ENCODE measurements at places on chromosomes 5 and 9. TPM values are rescaled to one million over a fixed set of nuclear protein-coding genes. Genes with fewer than 3 reads are reported as not detected.

- no peak for DNase-seq
Observed at GRCh38 chr5:52661903-52662595, 125.7 kb upstream of the ITGA1 start.

The ANKRD34B gene
- total RNA-seq: 0.19 TPM

DNA sequence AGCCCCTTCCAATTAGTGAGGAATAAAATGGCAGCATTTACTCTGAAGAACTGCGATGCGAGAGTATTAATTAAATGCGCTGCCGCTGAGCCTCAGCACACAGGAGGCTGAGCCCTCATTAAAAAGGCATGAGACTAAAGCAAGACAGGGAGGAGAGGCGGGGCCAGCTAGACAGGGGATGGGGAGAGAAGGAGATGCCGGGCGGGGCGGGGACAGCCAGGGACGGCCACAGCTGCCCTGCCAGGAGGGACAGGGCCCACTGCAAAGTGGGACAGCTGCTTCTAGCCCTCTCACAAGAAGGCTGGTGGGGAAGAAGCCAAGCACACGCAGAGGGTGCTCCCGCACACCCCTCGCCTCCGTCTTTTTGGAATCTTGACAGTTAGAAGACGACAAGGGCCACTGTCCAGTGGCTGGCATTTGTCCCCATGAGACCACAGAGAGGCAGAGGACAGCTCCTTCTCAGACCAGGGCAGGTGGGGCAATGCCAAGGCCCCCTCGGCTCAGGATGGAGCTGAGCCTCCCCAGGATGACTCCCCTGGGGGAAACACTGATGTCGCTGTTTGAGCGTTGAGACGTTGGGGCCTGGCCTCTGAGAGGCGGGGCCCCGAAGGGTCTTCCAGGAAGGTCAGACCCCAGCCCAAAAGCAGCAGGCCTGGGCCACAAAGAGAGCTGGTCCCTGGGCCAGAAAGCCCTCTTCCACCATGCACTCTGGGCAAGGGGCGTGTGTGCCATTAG lies 26.9 kb downstream of the ADAMTS2 start:
- DNase-seq: no peak

- DNase-seq: no peak
Observed at GRCh38 chr9:85061969-85062368, 392.4 kb downstream of the NTRK2 start.

GRCh38 chr5:757346-757930 lies 27.1 kb downstream of the ZDHHC11B start:
- peak; percentile 74 for DNase-seq

DNA sequence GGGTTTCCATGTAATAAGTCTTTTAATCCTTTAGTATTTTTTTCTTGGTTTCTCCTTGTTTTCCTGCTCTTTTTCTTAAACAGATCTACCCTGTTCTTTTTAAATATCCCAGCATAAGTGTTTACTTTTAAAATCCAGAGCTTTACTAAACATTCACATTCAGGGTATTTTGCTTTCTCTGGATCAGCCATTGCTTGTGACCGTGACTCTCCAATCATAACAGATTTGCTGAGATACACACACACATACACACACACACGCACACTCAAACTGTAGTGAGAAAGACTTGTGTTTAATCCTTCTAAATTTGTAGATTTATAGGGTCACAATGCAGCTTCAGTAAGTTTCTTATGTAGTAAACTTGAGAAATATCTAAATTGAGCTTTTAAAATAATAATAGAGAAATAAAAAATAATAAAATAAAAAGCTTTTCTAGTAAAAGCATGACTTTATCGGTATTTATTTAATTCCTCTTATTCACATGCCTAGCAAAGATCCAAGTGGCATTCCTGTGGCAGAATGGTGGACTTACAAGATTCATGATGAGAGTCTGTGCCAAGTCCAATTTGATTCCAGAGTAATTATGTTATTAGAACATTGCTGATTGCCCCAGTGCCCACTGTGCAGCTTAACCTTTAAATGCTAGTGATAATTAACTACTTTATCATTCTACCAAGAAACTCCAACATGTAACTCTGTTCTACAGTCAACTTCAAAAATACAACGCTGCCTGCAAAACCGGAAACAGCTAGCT lies 129.0 kb downstream of the TLE4 start:
- DNase-seq: no peak

The CARD19 gene
- total RNA-seq: 17.7 TPM

DNA sequence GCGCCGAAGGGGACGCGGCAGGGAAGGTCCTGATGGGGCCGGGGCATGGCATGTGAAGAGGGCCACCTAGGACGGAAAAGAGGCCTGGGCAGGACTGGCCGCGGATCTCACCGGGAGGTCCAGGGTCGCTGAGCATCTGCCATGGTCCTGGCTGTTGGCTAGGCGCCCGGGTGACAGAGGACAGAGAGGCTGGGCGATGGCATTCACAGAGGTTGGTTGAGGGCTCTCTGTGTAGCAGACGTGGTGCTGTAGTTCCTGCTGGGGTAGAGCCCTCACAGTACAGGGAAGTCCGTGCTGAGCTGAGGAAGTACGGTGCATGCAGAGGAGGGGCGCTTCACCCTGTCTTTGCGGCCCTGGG lies 427 bp downstream of the PCYOX1L start:
- no peak for DNase-seq

The TAF11L5 gene
- total RNA-seq: not detected

DNA sequence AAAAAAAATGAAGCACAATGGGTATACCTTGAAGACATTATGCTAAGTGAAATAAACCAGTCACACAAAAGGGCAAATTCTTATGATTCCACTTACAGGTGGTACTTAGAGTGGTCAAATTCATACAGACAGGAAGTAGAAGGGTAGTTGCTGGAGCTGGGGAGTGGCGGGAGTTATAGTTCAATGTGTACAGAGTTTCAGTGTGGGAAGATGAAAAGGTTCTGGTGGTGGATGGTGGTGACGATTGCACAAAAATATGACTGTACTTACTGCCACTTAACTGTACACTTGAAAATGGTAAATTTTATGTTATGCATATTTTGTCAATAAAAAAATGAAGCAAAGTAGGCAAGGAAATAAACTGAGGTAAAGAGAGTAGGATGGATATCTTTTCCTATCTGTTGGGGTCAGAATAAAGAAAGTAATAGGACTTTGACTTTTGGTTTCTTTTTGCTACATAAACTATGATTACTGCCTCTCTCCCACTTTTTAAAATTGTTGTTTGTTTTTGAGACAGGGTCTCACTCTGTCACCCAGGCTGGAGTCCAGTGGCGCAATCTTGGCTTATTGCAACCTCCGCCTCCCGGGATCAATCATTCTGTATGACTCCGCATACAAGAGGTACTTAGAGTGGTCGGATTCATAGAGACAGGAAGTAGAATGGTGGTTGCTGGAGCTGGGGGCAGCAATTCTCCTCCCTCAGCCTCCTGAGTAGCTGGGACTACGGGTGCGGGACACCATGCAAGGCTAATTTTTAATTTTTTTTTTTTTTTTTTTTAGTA lies 4.0 kb upstream of the PSAT1 start:
- DNase-seq: peak; percentile 31

The SLC45A2 gene
- 2.1 TPM for total RNA-seq

The TMEM171 gene
- 1.3 TPM for total RNA-seq

- DNase-seq: no peak
Observed at GRCh38 chr5:17444496-17444895, 53.5 kb upstream of the TAF11L2 start.

DNA sequence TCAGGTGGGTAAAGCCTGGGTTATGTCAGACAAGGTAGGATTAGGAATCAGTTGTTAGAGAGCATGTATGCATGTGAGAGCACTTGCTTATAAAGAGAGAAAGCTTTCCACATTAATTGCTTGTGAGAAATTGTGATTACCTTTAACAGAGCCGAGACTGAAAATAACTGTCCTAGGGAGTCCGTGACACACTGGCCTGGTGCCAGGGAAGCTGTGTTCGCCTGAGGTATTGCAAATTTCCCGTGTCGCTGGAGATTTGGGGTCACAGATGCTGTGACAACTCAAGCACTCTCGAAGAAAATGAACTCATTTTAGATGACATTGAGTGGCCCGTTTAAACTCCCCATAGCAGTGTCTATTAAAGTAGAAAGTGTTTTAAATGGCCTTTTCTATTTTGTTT lies 9.6 kb downstream of the SLC1A1 start:
- DNase-seq: no peak

The ZER1 gene
- 36.8 TPM for total RNA-seq

GRCh38 chr5:179776411-179776938 lies 17.3 kb upstream of the LTC4S start:
- no peak for DNase-seq

DNA sequence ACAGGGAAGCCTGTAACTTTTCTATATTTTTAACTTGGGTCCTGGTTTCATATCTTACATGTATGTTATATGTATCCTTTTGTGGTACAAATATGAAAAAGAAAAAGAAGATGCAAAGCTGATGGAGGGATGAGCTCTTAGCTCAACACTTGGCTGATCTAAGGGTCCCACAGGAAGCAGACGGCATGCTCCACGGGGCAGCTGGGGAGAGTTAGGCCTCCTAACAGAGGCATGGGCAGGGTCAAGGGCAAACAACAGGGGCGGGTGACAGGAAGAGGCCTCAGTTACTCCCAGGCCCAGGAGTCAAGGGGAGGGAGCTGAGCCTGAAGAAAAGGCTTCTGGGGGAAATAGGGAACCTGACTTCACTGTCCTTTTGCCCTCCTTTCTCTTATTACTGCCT lies 287.2 kb downstream of the ZSWIM6 start:
- DNase-seq: no peak

- no peak for DNase-seq
Observed at GRCh38 chr9:122263699-122264349, 816 bp downstream of the RBM18 start.

DNA sequence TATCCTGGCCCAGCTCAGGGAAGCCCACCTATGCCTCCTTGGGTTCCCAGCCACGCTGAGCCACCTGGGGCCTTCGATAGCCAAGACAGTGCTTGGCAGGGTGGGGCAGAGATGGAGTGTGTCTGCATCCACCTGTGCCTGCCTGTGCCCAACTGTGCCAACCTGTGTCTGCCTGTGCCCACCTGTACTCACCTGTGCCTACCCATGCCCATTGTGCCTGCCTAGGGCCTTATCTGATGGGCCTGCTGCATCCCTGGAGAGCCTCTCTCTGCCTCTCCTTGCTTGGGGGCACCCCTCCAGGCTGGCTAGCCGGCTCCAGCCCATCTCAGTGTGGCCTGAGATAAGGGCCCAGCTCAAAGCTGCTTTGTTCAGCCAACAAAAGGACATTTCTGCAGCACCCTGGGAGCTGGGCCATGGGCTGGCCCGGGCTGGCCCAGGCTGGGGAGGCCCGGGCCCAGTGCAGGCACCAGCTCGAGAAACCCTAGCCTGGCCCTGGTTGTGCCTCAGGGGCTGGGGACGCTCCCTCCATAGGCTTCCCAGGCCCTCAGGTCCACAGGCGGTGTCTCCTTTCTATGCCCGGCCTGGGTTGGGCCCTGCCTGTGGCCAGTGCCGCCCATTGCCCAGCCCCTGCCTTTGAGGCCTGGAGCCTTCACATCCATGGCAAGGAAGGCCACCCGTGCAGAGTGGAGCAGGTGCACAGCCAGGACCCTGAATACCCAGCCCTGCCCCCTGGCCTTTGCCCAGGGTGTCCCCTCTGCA lies 37.3 kb upstream of the NOTCH1 start:
- DNase-seq: no peak

The FOXI1 gene
- total RNA-seq: not detected

- no peak for DNase-seq
Observed at GRCh38 chr5:134124289-134125038, 10.0 kb downstream of the TCF7 start.

The GABBR2 gene
- total RNA-seq: 6.4 TPM

The PCDHB11 gene
- 3.3 TPM for total RNA-seq

DNA sequence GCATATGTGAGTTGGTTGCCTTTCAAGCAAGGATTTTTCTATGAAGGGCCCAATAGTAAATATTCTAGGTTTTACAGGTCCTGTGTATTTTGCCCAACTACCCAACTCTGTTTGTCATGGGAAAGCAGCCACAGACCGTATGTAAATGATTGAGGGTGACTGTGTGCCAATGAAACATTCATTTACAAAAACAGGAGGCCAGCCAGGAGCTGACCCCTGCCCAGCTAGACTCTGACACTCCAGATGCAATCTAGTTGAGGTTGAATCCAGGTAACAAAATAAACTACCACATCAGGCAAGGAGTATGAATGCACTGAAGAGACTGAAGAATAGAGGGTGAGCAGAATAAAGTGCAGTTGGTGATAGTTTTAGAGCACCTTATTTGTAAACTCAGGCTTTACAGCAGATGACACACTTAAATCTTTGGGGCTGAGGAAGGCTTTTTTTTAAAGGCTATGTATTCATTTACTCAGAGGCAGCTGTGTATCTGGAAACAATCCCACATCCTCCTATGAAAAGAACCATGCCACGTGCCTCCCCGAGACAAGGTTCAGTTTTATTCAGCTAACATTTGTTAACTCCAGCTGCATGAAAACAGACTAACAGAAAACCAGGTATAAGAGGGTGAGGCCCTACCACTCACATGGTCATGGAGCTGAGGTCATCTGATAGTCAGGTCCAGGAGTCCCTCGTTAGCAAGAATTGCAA lies 60.7 kb downstream of the SLC1A1 start:
- no peak for DNase-seq

The CD72 gene
- total RNA-seq: 1.5 TPM

GRCh38 chr5:154133591-154133990 lies 56.9 kb upstream of the GALNT10 start:
- DNase-seq: no peak

DNA sequence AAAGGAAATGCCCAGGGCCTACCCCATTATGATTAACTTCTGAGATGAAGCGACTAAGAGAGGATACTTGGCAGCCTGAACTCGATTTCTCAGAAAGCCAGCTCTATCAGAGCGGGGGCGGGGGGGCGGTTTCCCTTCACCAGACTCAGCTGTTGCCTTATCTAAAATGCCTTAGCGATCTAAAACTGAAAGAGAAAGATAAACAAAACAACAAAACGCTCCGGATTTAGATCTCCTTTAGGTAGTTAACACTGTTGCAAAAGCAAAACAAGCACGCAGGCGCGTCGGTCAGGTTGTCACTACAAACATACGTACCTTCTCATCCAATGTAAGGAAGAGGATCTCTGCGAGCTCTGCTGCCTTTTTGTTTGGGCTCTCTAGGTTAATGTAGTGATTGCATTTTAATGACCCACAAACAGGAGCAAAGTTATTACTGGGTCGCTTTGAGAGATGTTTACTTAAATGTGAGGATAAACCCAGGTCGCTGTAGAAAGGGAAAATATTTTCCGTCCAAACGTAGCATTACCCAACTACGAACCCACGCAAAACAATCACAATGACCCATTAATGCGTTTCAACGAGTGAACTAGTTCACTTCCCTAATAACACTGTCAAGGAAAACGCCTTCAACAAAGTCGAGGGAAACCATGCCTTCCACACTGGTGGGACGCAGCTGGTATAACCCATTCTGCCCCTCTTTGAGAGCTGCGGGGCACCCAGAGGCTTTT lies 982 bp downstream of the EPB41L4A start:
- DNase-seq: no peak

The MEF2C gene
- total RNA-seq: 12.0 TPM

DNA sequence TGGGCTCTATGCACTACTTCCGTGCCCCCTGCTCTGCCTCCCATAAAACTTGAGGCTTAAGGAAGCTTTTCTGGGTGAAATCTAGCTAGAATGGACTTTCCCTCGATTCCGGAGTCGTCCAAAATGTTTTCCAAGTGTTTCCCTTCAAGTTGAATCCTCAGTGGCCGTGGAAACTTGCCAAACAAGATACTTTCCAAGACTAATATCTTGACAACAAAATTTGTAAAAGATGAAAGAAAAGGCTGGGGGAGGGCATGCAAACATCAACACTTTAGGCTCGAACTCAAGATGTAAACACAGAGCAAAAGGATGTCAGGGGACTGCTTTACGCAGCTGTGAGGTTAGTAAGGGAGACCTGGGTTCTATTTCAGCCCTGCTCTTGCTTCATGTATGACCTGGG lies 482.8 kb upstream of the KLF4 start:
- no peak for DNase-seq

- no peak for DNase-seq
Observed at GRCh38 chr9:3971391-3972082, 328.3 kb downstream of the GLIS3 start.

Data from type B pancreatic cell (in vitro differentiated cells).